ENCODE measurements at places on chromosomes 6 and 20. TPM values are rescaled to one million over a fixed set of nuclear protein-coding genes. Genes with fewer than 3 reads are reported as not detected.

The OVOL2 gene
- polyA plus RNA-seq = not detected

DNA sequence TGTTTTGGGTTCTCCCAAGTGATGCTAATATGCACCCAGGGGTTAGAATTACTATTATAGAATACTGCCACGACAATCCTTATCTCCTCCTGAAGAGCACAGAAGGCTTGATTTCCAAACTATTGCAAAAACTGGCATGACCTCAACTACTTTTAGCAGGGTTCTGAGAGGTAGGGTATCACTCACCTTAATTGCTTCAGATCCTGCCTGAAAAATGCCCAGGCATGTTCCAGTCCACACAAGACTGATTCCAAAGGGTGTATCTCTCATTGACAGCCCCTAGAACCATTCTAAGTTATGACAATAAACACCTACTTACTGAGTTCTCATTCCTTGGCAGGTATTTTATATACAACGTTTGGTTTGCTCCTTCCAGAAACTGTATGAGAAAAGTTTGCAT, 5.0 kb upstream of the DSE start:
- H3K4me1 ChIP-seq = peaks cover 4% of the 10 kb centered on the region
- no peak for DNase-seq
- no peaks in the 10 kb centered on the region for H3K36me3 ChIP-seq
- H3K27me3 ChIP-seq = no peaks in the 10 kb centered on the region
- no peak overlapping the region for H3K27ac ChIP-seq
- H3K4me3 ChIP-seq = no peak overlapping the region

GRCh38 chr6:117706504-117706903, 31.2 kb downstream of the NUS1 start:
- peaks cover 16% of the 10 kb centered on the region for H3K36me3 ChIP-seq
- H3K4me3 ChIP-seq = no peak overlapping the region
- no peaks in the 10 kb centered on the region for H3K4me1 ChIP-seq
- DNase-seq = no peak
- H3K27me3 ChIP-seq = no peaks in the 10 kb centered on the region

The STMND1 gene
- not detected for polyA plus RNA-seq

DNA sequence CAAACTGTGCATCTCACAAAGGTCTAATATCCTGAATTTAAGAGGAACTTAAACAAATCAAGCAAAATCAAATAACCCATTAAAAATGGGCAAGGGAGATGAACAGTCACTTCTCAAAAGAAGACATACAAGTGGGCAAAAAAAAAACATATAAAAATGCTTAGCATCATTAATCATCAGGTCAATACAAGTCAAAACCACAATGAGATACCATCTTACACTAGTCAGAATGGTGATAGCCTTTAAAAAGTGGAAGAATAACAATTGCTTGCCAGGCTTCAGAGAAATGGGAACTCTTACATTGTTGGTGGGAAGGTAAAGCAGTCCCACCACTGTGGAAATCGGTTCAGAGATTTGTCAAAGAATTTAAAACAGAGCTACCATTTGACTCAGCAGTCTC, 646.7 kb upstream of the PTCHD4 start:
- no peaks in the 10 kb centered on the region for H3K36me3 ChIP-seq
- no peaks in the 10 kb centered on the region for H3K4me1 ChIP-seq
- no peak for DNase-seq
- H3K27me3 ChIP-seq = no peaks in the 10 kb centered on the region
- no peak overlapping the region for H3K4me3 ChIP-seq

The RIPOR3 gene
- 37.7 TPM for polyA plus RNA-seq

The SGK2 gene
- 3.1 TPM for polyA plus RNA-seq

GRCh38 chr6:89087881-89088280, 7.3 kb downstream of the PNRC1 start:
- H3K36me3 ChIP-seq = peaks cover 30% of the 10 kb centered on the region
- DNase-seq = no peak

DNA sequence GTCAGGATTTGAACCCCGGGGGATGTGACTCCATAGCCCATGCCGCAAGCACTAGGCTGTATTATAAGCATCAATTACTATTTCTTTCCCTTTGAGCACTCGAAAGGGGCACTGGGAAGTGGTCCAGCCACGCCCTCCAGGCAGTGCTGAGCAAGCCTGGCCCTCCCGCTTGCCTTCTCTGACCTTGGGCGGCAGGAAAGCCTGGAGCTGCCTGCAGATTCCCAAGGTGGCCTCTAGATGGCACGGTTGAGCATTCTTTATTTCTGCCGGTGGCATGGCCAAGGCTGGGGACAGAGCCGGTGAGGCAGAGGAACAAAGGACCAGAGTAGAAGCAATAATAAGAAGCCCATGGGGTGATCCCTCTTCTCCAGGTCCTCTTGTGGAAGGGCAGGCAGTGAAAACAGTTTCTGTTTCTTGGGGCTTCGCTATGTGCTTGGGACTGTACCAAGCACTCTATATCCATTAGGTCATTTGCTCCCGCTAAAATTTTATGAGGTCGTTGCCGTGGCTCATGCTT, 32.0 kb downstream of the ARHGAP40 start:
- H3K36me3 ChIP-seq = no peaks in the 10 kb centered on the region
- H3K27ac ChIP-seq = no peak overlapping the region
- peak; percentile 75 for DNase-seq
- peaks cover 3% of the 10 kb centered on the region for H3K27me3 ChIP-seq

The TRIM26 gene
- 37.3 TPM for polyA plus RNA-seq

The SAMD10 gene
- polyA plus RNA-seq = 8.4 TPM

All from adrenal gland (tissue), 19 donors.